ENCODE measurements at places on chromosomes 1 and 21.

DNA sequence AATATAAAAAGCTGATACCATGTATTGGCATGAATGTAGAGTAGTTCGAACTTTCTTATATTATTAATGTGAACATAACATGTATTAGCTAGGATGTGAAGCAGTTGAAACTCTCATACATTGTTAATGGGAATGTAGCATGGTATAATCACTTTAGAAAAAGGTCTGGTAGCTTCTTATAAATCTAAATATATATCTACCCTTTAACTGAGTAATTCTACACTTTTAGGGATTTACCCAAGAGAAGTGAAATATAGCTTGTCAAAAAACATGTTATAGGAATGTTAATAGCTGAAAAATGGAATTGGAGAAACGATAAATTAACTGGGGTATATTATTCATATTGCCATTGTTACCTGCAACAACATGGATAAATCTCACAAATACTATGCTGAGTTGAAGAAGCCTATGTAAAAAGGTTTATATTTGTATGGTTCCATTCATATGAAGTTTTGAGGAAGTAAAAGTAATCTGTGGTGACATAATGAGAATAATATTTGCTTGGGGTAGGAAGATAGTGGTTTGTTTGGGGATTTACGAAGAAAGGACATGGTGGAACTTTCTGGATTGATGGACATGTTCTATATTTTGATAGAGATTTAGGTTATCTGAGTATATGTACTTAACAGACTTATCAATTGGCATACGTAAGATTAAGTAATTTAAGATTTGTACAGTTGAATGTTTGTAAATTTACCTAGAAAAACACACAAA is 76.6 kb downstream of the MAST2 start:
- no peak for DNase-seq

- DNase-seq, result no peak
These were observed 67.5 kb upstream of the RNPC3 start for GRCh38 chr1:103457886-103458455.

DNA sequence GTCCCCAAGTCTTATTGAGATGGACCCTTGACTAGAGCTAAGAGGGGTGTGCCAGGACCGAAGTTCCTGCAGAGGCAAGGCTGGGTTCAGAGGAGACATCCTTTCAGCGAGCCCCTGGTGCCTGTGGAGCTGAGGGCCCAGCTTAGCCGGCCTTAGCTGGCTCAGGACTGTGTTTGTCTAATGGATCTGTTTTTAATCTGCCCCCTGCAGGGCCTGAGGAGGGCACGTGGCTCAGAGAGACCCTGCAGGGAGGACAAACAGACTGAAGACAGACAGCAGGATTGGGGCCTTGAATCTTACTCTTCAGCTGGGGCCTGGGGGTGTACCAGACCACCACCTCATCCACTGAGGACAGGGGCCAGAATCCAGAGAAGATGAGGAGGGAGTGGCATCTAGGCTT is 1.6 kb downstream of the CRABP2 start:
- no peak for DNase-seq

GRCh38 chr1:54117815-54118563 is 34.8 kb downstream of the CDCP2 start:
- peak; percentile 82 for DNase-seq

DNA sequence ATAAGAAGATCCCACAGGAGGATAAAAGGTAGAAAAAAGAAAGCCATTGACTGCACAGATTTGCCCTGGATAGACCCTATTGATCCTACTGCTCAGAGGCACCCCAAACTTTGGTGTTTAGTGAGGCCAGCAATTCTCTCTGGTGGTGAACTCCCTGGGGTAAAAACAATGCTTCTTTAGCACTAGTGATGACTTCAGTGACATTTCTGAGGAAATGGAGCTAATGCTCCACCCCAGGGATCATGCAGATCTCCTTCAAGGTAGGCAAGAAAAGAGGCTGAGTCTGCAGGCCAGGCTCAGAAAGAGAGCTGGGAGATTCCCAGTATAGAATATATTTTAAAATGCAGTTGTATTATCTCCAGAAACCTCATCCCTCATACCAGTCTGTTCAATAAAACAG is 140.3 kb downstream of the LMX1A start:
- DNase-seq, result no peak

- no peak for DNase-seq
These were observed 9.4 kb upstream of the NHLH1 start for GRCh38 chr1:160357286-160358002.

- no peak for DNase-seq
These were observed 167.8 kb upstream of the KLHDC7A start for GRCh38 chr1:18312961-18313360.

GRCh38 chr1:184017306-184017705 is 20.2 kb downstream of the COLGALT2 start:
- no peak for DNase-seq

DNA sequence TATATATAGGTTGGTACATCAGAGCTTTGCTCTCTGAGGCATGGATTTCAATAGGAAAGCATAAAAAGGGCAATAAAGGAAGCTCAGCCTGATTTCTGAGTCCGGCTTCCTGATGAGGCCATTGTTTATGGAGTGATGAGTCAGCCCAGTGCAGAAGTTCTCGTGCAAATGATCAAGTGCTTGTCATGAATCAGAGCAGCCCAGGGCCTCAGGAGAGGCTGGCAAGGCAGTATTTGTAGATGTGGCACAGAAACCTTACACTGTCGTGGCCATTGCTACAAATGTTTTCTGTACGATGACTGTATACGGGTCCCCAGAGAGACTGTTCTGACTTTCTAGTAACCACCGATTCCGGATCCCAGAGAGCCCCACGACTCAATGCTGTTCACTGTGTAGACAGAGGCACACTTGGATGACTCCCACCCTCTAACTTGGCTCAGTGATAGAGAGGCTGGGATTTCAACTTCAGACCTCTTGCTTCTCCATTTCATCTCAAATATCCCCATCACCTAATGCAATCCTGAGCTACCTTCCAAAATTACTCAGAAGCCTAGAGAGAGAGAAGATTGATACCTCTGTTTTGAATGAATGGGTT is 26.8 kb downstream of the UMODL1 start:
- peak; percentile 96 for DNase-seq

DNA sequence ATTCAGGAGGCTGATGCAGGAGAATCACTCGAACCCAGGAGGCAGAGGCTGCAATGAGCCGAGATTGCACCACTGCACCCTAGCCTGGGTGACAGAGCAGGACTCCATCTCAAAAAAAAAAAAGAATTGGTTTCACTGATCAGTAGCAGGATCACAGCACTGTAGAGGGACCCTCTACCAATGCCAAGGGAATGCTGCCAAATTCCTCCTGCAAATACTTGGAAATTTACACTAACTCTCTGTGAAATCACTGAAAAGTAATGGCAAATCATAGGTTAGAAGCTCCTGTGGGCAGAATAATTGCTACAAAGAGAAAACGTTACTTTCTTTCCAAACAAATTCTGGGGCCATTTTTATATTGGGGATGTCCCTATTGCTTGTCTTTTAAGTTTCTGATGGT is 6.7 kb upstream of the GPR25 start:
- no peak for DNase-seq

DNA sequence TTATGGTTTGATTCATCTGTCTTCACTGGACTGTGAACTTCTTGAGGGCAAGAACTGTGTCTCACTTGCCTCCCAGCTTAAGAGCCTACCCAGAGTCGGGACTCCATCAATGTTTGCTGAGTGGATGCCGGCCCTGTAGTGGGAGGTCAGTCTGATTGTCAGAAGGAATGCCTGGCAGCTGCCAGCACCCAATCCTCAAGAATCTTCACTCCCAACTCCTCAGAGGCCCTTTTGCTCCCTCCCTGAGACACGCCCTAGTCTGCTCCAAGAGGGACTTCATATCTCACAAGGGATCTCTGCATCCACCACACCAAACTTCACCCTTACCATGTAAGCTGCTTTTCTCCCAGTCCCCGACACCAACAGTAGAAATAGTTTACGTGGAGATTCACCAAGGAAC is 15.2 kb upstream of the KDM4A start:
- DNase-seq, result no peak

DNA sequence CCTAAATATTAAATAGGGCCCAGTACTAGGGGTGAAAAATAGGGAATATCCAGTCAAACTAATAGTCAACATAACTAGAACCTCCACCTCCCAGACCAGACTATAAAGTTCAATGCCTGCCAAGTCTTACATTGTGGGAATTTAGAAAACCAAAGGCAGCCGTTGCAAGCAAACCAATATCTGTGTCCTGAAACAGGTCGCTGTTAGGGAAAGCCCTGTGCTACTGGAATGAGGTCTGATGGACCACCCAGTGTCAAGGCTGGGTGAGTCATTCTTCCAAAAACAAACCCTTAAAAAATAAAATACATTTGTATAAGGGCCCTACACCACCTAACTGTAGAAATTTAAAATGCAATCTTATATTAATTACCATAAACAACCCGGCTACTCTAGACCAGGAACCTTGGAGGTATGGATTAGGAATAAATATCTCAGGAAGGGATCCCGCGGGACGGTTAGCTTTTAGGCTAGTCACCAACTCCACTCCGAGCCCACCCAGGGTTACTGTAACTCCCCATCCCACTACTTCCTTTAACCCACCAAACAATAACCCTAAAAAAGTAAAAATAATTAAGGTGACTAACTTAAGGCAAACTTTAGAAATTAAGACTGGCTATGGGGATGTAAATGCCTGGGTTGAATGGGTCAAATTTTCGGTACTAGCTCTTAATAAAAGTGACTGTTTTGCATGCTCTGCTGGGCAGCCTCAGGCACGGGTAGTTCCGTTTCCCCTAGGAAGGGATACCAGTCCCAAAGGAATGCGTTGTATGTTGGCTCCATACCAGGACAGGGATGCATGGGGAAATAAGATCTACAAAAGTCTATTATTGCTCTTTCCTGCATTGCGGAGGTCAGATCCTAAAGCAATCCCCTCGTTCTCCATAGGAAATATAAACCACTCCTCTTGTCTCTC is 65.4 kb upstream of the TLR5 start:
- no peak for DNase-seq

- no peak for DNase-seq
These were observed 10.4 kb downstream of the QSOX1 start for GRCh38 chr1:180165096-180165495.

DNA sequence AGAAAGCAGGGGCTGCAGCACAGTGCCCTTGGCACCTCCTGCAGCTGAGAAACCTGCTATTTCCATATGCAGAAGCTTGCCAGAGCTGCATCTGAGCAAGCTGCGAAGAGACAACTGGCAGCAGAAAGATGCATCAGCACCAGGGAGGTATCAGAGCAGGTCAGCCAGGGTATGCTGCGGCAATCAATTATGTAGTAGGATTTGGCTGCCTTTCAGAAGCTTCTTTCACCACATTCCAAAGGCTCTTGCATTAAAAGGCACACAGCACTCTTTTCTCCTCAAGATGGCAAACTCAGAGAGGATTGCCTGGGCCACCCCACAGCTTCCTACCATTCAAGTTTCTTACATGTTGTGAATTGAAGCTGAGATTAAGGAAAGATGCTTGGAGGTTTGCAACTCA is 47.6 kb upstream of the RAP1A start:
- no peak for DNase-seq

DNA sequence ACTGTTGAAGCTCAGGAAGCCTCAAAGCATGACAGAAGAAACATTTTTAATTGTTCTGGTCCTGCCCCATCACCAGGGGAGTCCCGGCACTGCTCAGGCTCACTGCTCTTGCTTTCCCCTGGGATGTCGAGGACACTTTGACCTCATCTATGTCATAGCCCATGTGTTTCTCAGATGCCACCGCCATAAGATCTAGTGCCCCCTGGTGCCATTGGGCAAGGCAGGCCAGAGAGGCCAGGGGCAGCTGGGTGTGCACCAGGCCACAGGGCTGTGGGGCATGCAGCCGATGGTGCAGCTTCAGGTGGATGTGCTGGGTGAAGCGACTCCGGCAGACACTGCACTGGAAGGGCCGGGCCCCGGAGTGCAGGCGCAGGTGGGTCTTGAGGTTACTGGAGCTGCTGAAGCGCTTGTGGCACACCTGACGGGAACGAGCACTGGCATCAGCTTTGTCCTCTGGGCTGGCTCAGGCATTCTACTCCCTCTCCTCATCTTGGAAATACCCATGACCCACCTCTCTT is 7.7 kb upstream of the CRYBG2 start:
- no peak for DNase-seq

DNA sequence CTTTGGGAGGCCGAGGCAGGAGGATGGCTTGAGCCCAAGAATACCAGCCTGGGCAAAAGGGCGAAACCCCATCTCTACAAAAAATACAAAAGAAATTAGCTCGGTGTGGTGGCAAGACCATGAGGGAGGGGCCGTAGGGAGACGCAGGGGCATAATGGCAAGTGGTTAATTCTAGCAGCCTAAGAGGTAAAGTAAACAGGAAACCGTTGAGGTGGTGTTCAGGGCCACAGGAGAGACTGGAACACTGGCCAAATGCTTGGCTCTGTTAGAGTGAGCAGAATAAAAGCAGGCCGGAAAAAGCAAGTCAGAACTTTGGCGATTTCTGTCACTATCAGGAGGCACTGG is 89.2 kb downstream of the RIPK4 start:
- no peak for DNase-seq

GRCh38 chr1:93317207-93317606 is 28.5 kb upstream of the DR1 start:
- DNase-seq, result no peak

DNA sequence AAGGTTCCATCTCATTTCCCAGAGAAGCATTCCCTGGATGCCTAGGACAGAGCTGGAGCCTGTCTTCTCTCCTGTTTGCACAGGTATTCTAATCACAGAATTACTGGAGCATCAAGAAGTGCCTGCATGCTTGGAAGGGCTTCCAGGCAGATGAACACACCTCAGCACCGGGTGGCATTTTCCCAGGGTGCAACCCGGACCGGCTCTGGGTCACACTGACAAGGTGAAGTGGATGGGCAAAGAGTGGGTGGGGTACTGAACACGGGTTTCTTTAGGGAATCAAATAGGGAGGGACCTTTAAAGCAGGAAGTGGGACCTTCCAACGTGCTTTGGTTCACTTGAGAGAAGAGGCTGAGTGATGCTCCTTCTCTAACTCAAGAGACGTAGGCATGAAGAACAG is 7.1 kb upstream of the PEF1 start:
- DNase-seq, result no peak

DNA sequence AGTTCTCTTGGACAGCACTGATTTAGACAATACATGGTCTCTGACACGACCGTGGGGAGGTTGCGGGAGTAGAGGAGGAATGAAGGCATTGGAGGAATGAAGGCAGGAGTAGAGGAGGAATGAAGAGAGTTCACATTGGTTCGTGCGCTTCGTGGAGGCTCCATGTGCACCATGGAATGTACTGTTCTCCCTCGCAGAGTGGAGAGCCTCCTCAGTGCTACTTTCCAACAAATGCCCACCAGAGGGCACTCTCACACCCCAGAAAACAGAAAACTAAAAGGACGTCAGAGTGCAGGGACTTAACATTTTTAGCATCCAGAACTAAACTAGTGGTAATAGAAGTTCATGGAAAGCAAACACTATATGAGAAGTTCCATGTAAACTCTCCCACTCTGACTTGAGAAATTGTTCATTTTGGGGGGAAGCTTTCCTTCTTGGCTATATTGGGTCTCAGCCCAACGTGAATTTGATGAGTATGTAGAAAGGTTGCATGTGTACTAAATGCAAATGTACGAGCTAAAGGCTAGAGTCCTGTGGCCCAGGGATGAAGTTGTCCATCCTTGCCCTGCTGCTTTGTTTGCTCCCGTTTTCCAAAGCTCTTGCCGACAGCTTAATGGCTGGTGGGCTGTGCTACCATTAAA is 211.6 kb downstream of the LMX1A start:
- peak; percentile 14 for DNase-seq

All from RCC 7860 (cell line).